ENCODE measurements at places on chromosomes 4 and X. TPM values are rescaled to one million over a fixed set of nuclear protein-coding genes. Genes with fewer than 3 reads are reported as not detected.

GRCh38 chr4:98338761-98339438, 77.7 kb downstream of the RAP1GDS1 start:
- DNase-seq, result no peak

DNA sequence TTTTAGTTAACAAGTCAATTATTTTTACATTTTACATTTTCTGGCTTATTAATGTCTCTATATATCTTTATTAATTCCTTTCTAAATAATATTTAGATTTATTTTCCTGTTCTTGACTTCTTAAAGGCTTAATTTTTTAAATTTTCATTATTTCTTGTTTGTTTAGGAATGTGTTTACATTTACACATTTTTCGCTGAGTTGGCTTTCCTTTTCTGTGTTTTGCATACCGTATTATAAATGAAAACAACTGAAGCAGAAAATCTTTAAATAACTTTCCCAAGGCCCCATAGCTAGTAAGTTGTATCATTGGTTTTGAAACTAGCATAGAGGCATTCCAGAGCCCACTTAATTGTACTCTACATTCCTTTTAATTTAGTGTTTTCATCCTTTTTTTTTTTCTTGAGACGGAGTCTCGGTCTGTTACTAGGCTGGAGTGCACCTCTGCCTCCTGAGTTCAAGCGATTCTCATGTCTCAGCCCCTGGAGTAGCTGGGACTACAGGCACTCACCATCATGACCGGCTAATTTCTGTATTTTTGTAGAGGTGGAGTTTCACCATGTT, 261.6 kb downstream of the IQCM start:
- DNase-seq, result no peak

- DNase-seq, result no peak
These were observed 23.8 kb downstream of the SH3RF1 start for GRCh38 chr4:169246957-169247396.

- DNase-seq, result no peak
These were observed 224.0 kb upstream of the TENM3 start for GRCh38 chr4:182019148-182019652.

DNA sequence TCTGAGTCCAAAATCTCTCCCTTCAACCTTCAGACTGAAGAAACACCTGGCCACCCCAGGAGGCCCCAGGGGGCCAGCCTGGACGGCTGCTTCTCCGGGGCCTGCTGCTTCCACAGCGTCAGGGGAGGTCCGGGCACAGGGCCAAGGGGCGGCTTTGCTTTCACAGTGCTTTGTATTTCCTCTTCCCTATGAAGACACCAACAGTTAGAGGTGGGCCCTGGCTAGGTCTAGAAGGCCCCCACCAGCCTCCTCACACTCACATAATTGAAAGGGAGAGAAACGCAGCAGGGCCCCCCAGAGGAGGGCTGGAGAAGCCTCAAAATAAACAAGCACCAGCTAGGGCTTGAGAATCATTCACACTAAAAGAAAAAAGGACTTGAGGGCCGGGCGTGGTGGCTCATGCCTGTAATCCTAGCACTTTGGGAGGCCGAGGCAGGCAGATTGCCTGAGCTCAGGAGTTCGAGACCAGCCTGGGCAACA, 17.8 kb downstream of the SCD5 start:
- DNase-seq, result peak; percentile 74

GRCh38 chr4:95044324-95044837, 286.6 kb downstream of the BMPR1B start:
- DNase-seq, result no peak

DNA sequence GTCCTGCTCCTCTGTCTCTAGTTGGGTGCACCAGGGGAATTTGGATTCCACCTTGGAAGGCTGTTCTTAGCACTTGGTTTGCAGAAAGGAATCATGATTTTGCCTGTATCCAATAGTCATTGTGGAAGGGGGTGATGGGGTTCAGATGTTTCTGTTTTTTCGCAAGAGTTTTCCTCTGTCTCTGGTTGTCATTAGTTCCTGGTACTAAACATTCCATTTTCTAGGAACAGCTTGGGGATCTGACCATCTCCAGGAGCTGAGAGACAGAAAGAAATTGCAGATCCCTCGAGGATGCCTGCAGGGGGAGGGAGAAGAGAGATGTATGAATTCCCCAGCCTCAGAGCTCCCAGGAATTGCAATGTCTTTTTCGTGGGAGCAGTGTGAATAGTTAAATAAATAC, 70.9 kb downstream of the CYTL1 start:
- no peak for DNase-seq

DNA sequence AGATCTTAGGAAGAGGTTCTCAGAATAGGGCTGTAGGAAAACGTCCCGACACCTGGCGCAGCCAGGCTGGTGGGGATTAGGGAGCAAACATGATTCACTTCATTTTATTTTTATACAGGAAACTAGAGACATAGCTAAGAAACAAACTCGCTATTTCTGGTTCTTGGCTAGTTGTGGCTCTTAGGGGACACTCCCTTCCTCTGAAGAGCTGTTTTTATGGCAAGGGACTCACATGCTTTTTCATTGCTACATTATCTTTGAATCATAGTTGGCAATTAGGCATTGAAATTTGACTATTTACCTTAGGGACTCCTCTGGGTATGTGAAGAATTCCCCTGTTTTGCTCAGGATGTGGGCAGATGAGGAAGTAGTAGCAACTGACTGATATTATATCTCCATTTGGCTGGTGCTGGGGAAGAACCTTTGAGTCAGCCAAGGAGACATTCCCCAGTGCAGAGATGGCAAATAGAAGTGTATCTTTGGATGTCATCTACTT, 174.5 kb downstream of the SMIM20 start:
- no peak for DNase-seq

DNA sequence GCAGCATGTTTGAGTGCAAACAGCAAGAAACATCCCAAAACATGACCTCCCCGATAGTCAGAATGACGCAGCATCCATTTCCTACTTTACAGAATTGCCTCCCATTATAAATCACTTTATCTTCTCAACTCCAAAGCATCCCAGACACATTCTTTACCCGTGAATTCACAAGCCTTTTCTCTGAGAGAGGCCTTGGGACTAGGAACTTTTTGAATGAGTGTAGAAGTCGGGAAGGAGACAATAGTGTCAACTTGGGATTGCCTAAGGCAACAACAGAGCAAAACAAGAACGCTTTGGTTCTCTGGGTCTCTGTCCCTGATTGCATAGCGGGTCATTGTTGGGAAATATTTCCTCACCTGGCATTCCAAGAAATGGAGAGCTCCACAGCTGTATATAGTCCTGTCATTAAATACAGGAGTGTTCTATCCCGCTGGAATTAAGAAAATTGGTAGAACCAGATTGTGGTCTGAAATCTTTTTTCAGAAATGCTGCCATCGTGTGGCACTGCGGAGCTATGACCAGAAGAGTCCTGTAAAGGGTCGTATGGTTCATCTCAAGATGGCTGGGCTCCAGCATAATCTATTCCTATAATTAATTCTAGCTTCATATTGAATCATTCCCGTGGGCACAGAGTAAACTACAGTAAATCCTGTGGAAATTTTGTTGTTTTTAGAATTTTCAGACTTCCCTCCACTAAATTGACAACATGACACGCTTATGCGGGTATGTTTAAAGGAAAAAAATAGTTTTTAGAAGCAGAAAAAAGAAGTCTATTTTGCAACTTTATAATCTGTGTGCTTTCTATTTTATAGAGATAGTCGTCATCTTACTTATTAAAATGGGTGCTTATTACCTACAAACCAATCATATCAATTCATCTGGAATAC, 2.0 kb upstream of the SPP1 start:
- no peak for DNase-seq

DNA sequence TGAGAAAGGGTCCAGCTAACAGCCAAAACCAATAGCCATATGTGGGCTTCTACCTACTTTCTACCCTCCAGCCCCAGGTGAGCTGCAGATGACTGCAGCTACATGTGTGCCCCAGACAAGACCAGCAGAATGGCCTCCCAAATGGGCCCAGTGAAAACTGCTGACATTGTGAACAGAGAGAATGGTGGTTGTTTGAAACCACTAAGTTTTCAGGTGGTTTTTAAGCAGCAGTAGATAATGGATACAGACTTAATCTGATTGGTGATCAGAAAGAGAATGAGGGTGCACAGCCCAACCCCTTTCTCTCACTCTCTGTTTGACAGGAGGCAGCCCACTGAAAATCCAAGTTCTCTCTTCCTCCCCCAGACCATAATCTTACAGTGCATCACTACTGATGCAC, 42.5 kb upstream of the BBS12 start:
- DNase-seq, result no peak

DNA sequence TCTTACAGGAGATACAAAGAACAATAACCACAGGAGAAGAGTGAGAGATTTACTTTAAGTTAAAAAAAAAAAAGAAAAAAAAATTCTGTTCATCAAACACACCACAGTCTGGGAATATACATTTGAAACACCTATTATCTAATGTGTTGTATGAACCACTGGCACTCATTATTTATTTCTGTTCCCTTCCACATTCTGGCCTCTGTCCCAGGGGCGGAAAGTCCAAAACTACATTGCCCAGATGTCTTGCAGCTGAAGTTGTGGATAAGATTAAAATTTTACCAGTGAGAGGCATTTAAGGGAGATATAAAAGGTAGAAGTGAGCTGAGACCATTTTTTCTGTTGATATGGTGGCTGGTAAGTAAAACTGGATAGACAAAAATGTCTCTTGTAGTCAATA, 56.2 kb downstream of the SCLT1 start:
- DNase-seq, result no peak

GRCh38 chr4:109826719-109827118, 1.1 kb upstream of the RRH start:
- no peak for DNase-seq

DNA sequence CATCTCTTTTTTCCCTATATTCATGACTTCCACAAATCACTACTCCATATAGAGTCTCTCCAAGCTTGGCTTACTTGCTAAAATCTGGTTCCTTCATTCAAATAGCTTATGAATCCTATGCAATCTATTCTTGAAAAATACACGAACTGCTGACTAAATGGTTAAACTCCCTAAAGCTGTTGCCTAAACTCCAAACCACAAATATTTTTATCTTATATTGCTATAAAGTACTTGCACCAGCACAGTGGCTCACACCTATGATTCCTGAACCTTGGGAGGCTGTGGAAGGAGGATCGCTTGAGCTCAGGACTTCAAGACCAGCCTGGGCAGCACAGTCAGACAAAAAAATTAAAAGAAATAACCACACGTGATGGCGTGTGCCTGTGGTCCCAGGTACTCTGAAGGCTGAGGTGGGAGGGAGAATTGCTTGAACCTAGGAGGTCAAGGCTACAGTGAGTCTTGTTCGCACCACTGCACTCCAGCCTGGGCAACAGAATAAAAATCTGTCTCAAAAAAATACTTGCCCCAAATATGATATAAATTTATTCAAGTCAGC, 2.2 kb downstream of the FBXO8 start:
- DNase-seq, result no peak

DNA sequence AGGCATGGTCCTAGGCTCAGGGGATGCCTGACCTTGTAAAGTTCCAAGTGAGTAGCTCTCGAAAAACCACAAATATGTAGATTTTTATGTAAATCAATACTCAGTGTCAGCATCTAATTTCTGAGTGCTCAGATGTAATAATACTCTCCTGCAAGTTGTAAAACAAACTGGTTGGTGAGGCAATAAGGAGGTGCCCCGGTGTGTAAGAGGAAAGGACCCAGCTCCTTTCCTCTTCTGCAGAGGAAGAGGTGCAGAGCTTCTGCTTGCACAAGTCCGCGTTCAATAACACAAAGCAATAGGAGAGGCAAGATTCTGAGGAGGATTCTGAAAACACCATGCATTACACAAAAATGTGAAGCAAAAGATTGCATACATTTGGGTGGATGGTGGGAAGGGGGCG, 43.6 kb upstream of the ENPP6 start:
- DNase-seq, result no peak

GRCh38 chrX:10104958-10105658, 51.7 kb upstream of the CLCN4 start:
- peak; percentile 28 for DNase-seq

DNA sequence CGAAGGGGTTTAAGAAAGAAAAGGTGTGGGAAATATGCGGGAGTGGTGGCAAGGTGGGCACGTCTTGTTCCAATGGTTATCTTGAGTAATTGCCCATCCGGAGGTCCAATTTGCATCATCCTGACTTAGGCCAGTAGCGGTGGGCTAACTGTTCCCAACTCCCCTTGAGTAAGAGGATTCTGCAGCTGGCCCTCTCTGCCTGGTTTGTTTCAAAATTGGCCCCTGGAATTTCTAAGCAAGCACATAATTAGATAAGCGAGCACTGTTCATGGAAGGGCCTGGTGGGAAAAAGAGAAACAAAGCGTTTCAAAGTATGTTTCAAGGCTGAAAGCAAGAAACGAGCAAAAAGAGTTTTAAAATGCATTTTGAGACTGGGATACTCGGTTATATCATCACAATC, 198.2 kb downstream of the CEP135 start:
- no peak for DNase-seq

DNA sequence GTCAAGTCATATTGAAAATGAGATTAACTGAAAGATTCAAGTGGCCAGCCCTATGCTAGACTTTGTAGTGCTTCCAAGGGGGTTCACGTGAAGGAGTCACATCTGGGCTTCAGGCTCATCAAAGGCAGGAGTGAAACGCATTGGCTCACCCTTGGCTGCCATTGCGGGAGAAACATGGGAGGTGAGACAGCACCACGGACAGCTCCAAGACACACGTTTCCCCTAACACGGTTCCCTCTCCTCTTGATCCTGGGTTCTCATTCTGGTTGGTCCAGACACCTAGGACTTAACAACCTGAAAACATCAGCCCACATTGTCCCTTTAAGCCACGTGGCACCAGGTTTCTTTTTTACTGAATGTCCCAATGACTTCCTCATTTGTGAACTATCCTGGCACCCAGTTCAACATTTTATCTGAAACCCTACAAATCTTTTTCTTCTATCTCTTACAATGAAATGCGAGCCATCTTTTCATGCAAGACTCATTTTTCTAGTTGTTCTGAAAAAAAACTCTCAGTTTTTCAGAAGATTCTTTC, 279.0 kb upstream of the VCX3A start:
- no peak for DNase-seq

- DNase-seq, result no peak
These were observed 42.5 kb downstream of the MAMLD1 start for GRCh38 chrX:150405576-150405975.

The AMBN gene
- total RNA-seq, result 0.68 TPM

The SPANXN4 gene
- not detected for total RNA-seq

The CSTF2 gene
- total RNA-seq, result 10.5 TPM

The RTL9 gene
- total RNA-seq, result not detected

The EDA2R gene
- total RNA-seq, result 0.62 TPM

The ADGRG2 gene
- 0.76 TPM for total RNA-seq

The TEX13A gene
- total RNA-seq, result not detected

The FABP2 gene
- total RNA-seq, result not detected

The PITX2 gene
- 5.0 TPM for total RNA-seq

The ANXA3 gene
- total RNA-seq, result 13.8 TPM

The SMR3B gene
- not detected for total RNA-seq

The MAGEA1 gene
- total RNA-seq, result not detected

The NFKB1 gene
- 32.9 TPM for total RNA-seq
